ENCODE measurements at places on chromosomes 12 and 14.

- DNase-seq, result peak; percentile 20
These were observed 467.8 kb downstream of the MDGA2 start for GRCh38 chr14:47207617-47208016.

DNA sequence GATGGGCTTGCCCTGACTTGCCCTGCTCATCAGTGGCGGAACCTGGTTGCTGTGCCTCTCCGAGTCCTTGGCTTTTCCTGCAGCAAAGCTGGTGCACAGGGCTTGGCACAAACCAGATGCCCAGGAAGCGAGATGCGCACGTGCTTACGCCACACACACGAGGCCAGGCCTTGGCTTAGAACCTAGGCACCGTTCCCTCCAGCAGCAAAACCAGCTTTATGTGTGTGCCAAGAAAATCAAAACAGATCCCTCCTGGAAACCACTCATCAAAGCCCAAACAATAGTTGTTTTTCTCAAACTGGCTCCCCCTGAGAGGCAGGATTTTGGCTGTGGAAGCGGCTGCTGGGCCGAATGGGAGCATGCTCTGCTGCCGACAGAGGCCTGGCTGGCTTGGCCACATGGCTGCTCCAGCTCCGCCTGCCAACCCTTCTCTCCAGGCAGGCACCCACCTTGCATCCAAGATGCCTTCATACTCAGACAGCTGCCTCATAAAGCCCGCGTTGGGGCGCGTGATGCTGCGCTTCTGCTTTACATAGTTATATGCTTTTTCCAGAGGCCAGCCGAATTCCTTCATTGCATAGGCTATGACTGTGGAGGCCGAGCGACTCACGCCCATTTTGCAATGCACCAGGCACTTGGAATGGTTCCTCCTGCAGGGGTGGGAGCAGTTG lies 58.7 kb downstream of the SSH1 start:
- DNase-seq, result peak; percentile 47

- no peak for DNase-seq
These were observed 11.9 kb upstream of the CSAD start for GRCh38 chr12:53192531-53193021.

- no peak for DNase-seq
These were observed 61.2 kb upstream of the OTOGL start for GRCh38 chr12:80038062-80038560.

DNA sequence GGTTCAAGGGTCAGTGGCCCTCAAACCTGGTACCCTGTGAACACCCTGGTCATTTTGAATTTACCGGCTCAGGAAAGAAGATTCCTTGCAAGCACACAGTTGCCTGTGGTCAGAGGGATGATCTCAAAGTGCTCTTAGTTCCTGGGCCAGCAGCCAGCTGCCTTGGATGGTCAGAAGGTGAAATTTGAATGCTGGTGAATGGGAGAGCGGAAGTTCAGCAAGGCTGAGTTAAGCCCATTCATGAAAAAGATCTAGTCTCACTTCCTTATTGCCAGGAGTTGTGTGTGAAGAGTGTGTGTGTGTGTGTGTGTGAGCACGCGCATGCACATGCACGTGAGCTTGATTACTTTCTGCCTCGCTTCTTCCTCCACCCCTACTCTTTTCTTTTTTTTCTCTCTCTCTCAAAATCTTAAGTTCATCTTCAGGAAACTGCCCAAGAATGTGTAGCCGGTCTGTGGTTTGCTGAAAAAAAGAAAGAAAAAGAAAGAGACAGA lies 155.5 kb upstream of the CCND2 start:
- DNase-seq, result peak; percentile 84

- peak; percentile 47 for DNase-seq
These were observed 10.4 kb upstream of the NOPCHAP1 start for GRCh38 chr12:104975587-104976343.

GRCh38 chr12:26380897-26381296 lies 185.5 kb downstream of the SSPN start:
- no peak for DNase-seq

DNA sequence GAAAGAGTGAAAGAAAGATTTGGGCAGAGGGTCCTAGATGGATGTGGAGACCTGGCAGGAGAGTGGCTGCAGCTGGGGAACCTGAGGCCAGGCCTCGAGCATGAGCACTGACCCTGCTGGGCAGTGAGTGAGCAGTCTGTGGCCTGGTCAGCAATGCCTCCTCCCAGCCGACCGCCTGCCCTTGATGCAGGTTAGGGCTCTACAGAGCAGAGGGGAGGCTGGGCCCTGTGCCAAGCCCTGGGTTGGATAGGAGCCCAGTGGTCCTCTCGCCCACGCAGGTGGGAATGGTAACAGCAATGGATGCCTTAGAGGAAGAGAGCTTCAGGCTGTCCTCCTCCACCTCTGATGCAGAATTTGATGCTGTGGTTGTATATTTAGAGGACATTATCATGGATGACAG lies 59.8 kb downstream of the RAB35 start:
- no peak for DNase-seq

- peak; percentile 50 for DNase-seq
These were observed 82.7 kb downstream of the FUT8 start for GRCh38 chr14:65495196-65495595.

GRCh38 chr14:89571491-89571890 lies 154.5 kb upstream of the FOXN3 start:
- no peak for DNase-seq

GRCh38 chr12:14373217-14373616 lies 7.7 kb downstream of the ATF7IP start:
- DNase-seq, result peak; percentile 38

DNA sequence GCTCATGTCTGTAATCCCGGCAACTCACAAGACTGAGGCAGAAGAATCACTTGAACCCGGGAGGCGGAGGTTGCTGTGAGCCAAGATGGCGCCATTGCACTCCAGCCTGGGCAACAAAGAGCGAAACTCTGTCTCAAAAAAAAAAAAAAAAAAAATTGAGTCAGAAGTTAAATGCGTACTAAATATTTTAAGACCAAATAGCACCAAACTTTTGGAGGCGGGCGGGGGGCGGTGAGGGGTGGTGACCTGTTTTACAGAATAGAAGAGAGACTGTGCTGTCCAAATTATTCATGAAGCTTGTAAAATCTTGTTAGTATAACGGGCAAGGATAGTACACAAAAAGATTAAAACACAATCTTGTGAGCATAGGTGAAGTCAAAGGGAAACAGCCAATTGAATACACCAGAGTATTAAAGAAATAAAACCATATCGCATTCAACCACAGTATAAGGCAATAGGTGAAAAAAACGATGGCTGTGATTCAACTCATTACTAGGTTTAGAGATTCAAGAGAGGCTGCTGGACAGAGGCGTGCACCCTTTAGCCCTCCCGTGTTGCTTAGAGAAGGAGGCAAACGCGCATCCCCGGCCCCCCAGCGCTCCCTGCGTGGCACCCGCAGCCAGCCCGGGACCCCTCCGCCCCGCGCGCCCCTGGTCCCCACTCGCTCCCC lies 571 bp downstream of the ZNF891 start:
- peak; percentile 48 for DNase-seq

- DNase-seq, result peak; percentile 60
These were observed 27.4 kb upstream of the GUCY2C start for GRCh38 chr12:14723763-14724162.

DNA sequence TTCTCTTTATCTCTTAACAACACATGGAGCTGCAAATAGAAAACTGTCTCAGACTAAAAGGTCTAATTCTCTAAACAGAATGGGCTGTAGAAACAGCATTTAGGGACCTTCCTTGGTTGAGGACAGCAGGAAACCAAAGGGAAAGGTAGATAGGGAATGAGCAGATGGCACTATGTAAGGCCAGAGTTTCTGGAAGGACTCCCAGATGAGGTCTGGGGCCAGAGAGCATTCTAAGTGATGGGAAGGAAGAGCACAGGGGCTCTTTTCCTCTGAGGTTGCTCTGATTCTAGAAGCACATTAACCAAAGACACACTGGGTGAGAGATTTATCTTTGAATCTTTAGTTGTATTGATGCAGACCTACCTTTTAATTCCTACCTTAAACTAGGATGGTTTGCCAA lies 79.4 kb downstream of the TPH2 start:
- DNase-seq, result no peak

GRCh38 chr14:20387576-20387975 lies 25.7 kb downstream of the TEP1 start:
- DNase-seq, result no peak

GRCh38 chr12:51832354-51833107 lies 16.0 kb downstream of the FIGNL2 start:
- DNase-seq, result no peak

DNA sequence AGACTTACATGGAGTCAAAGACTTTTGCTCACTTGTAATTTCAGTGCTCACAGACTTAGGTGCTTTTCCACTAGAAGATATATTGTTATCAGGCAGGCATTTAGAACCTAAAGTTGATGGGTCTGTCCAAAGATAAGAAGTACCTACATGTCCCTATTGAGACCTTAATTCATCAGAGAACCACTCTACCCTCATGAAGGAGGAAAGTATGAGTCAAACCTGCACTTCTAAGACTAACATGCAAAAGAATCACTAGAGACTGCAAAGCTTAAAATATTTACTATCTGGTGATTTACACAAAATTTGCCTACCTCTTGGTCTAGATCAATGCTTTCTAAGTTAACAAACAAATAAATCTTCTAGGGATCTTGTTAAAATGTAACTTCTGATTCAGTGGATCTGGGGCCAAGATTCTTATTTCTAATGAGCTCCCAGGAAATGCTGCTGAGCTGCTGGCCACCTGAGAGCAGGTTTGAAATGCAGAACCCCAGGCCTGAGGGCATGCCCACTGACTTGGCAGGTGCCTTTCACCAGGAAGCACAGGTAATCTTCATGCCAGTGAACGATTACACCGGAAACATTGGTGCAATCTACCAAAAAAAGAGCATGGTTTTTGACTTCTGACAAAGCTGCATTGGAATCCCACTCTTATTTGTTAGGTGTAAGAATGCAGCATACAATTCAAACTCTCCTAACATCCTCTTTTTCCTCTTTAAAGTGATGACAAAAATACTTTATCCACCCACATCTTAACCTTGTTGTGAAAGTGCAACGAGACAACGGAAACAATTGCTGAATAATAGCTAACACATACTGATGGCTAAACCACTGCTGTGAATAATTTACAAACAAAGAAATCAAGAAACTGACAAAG lies 214.2 kb downstream of the ADAMTS20 start:
- DNase-seq, result peak; percentile 49

- DNase-seq, result no peak
These were observed 35.1 kb upstream of the TBC1D15 start for GRCh38 chr12:71804505-71804904.

GRCh38 chr12:76041406-76041805 lies 9.8 kb upstream of the PHLDA1 start:
- DNase-seq, result no peak

DNA sequence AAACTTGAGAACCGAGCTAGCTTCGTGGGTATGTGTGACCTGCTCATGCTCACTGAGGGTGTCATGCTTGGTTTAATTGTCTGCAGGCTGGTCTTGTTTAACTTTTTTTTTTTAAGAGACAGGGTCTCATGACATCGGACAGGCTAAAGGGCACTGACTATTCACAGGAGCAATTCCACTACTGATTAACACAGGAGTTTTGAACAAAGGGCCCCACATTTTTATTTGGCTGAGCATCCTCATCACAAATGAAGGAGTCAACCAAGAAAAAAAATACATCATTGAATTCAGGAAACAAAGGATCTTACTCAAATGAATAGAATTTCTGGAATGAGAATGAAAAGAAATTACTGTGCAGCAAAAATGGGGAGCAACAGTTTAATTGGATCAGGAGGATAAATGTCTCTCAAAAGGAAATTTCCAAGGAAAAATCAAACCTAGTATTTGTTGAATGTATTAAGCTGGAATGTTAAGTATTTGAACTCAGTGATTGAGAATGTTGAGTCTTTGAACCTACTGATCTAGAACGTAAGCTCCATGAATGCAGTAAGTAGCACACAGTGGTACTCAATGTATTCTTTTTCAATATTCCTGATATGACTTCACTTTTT lies 20.8 kb upstream of the PYROXD1 start:
- peak; percentile 63 for DNase-seq

GRCh38 chr12:122291431-122291830 lies 25.1 kb upstream of the VPS33A start:
- DNase-seq, result no peak

DNA sequence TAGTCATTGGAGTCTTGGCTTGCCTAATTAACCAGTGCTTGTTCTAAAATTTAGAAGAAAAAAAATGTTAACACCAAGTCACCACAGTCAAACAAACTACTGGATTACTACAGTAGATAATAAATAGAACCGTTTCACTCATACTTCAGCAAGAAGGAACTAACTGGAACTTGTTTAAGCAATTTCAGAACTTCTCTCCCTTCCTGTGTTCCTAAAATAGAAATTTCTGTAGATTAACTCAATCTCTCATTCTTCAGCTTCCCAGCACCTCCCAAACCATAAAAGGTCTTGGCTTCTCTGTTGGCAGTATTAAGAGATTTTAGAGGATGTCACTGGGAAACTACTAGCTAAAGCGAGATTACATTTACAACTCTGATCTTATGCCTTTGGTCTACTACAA lies 18.6 kb downstream of the GNS start:
- DNase-seq, result no peak

DNA sequence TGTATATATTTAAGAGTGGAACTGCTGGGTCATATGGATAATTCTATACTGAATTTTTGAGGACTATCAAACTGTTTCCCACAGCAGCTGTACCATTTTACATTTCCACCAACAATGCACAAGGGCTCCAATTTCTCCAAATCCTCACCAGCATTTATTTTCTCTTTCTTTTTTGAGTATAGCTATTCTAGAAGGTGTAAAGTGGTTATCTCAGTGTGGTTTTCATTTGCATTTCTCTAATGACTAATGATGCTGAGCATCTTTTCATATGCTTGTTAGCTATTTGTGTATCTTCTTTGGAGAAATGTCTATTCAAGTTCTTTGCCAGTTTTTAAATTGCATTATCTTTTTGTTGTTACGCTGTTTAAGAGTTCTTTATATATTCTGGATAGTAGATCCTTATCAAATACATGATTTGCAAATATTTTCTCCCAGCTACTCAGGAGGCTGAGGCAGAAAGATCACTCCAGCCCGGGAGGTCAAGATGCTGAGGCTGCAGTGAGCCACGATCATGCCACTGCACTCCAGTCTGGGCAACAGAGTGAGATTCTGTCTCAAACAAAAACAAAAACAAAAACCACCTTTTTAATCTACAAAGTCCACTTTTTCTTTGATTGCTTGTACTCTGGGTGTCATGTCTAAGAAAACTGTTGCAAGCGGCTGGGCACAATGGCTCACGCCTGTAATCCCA lies 32.8 kb downstream of the GTF2A1 start:
- DNase-seq, result no peak

DNA sequence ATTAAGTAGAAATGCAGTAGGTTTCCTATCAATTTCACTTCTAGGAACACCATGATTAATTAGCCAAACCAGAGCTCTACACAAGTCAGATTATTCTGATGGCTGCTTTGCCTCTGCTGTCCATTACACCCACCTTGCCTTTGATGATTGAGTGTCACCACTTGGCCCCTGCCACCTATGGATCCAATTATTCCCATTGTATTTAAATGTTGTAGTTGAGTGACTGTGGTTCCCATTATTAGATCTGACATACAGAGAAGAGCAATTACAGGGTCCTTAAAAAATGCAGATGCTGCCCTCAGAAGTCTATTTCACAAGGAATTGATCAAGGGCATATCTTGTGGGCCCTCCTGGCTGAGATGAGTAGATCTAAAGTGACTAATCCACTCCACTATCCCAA lies 39.5 kb upstream of the SLC38A4 start:
- no peak for DNase-seq

All from iris pigment epithelial cell (primary cell).